ENCODE measurements at places on chromosomes 7 and 10. TPM values are rescaled to one million over a fixed set of nuclear protein-coding genes. Genes with fewer than 3 reads are reported as not detected.

NEUROG3 gene
- 0.27 TPM for total RNA-seq

HEPACAM2 gene
- total RNA-seq, result not detected

GRCh38 chr7:46288861-46289260 lies 367.8 kb upstream of the IGFBP3 start:
- DNase-seq, result no peak

DNA sequence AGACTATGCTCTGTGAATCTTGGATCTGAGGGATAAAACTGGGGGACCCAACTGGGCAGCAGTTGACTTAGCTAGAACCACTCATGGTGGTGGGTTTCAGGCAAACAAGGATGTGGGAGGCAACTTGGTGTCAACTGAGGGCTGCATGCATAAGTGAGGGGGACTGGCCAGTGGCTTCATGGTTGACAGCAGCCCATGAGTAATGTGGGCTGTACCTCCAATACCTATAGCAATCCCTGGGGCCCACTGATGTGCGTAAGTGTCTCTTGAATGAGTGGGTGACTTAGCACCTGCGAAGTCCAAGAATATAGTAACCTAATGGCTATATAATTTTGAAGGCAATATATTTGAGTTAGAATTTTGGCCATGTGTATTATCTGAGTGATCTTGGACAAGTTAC lies 13.7 kb upstream of the MAP3K8 start:
- no peak for DNase-seq

DNA sequence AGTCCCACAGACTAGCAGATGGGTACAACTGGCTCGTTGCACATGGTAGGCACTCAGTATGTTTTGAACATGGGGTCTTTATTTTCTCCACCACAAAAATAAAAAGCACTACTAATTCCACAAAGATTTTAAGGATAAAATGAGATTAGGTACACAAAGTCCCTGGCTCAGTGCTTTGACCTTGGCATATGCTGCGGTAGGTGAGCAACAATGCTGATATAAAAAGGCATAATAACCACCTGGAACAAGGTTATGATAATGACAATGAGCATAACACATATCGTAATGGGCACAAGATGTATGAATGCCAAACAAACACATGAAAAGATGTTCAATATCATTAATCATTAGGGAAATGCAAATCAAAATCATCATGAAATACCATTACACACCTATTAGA lies 26.9 kb downstream of the SGMS1 start:
- DNase-seq, result no peak
